T-helper 1 cell (primary cell): ENCODE measurements at places on chromosomes 4 and X.

DNA sequence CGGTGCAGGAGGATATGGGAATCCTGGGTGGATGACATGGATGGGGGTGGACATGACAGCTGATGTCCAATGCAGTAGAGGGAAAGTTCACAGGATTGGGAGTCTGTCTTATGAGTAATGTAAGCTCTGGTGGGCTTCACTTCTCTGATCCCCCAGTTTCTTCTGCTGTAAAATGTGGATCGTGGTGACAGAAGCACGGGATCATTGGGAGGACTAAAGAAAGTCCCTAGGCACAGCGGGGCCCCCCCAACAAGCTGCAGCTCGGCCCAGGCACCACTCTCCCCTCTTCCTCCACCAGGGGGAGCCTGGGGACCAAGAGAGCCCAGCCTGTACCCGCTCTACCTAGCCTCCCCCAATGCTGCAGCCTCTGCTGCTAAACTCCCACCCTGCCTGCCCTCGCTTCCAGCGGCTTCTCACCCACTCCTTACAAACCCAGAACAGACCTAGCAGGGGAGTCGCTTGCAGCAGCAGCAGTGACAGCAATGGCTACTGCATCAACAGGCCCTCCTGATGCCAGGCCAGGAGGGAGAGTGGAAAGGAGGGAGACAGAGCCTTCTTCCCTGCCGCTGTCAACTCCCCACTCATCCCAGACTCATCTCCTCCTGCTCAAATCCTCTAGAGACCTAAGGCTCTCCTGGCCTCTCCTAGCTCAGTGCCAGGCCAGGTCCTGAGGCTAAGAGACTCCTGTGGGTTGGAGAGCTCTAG is 36.1 kb upstream of the IQSEC2 start:
- peak; percentile 52 for DNase-seq

DNA sequence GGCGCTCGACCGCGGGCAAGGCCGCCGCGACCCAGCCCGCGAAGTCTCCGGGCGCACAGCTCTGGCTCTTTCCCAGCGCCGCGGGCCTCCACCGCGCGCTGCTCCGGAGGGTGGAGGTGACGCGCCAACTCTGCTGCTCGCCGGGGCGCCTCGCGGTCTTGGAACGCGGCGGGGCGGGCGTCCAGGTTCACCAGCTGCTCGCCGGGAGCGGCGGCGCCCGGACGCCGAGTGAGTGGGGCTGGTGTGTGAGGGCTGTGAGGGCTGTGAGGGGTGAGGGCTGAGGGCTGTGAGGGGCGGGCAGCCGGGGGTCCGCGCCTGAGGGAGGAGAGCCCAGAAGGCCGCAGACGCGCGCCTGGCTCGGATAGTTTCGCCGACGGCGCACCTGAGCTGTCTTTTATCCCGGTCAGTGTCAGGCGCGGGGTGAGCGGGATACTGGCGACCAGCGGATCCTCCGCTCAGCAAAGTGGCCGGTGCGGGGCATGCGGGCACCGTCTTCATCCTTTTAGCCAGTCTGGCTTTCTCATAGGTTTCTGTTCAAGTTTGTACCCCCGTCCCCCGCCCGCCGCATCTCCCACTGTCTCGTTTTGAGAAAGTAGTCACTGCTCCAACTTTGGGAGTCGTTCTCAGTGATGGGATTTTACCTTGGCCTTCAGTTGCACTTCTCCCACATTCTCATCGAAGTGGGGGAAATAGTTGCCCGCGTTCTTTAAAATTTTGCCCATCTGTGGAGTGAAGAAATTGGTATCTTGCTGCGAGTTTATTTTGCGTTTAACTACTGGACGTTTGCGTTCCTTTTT is 586 bp downstream of the HERC5 start:
- peak; percentile 52 for DNase-seq

DNA sequence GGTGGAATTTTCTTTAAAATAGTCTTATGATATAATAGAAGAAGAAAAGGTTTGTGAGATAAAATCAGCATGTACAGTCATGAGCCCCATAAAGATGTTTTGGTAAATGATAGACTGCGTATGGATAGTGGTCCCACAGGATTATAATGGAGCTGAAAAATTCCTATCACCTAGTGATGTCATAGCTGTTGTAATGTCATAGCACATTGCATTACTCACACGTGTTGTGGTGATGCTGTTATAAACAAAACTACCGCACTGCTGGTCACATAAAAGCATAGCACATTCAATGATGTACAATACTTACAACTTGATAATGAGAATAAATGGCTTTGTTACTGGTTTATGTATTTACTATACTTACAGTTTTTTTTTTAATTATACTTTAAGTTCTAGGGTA is 715.2 kb upstream of the HTR2C start:
- DNase-seq: no peak

DNA sequence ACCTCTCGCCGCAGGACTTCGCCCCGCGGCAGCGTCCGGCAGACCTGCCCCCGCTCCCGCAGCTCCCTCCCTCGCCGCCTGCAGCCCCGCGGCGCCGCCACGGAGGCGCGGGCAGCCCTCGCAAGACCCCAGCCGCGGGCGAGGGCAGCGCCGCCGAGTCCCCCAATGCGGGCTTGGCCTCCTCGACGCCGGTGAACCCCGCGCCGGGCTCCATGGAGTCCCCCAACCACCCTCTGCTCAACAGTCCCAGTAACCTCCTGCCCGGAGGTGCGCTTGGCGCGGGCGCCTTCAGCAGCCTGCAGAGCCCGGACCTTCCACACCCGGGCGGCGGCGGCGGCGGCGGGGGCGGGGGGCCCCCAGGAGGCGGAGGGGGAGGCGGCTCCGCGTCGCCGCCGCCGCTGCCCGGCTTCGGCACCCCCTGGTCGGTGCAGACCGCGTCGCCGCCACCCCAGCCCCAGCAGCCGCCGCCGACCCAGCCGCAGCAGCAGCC is 1.2 kb downstream of the CPEB2 start:
- peak; percentile 55 for DNase-seq

- DNase-seq: no peak
Observed at GRCh38 chr4:17773135-17773698, 8.2 kb downstream of the FAM184B start.

- no peak for DNase-seq
Observed at GRCh38 chrX:147950352-147950751, 30.8 kb upstream of the FMR1NB start.

DNA sequence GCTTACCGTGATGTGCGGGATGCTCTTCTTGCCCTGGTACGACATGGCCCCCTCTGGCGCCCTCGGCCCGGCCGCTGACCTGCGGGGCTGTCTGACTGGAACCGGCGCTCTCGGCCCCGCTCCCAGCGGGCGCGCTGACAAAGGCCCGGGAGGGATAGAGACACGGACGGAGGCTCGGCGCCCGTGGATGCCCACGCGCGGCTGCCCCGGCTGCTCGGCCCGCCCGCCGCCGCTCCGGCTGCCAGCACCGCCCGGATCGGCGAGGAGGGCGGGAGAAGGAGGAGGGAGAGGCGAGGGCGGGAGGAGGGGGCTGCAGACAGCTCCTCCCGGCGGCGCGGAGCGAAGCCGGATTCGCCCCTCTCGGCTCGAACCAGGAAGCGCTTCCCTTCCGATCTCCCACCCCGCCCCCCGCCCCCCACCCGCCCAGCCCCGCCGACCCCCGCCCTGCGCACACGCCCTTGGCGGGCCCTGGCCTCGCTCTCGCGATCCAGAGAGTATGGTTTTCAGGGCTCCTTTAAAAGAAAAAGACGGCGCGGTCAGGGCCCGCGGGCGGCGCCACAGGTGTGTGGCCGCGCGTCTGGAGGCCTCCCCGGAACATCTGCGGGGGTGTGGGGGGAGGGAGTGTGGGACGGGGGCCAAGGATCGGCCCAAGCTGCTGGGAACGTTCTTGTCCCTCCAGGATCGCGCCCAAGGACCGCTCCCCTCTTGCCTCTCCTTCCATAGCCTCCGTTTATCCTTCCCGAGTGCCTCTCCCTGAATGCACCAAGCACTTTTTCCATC is 4.5 kb downstream of the CRMP1 start:
- no peak for DNase-seq

DNA sequence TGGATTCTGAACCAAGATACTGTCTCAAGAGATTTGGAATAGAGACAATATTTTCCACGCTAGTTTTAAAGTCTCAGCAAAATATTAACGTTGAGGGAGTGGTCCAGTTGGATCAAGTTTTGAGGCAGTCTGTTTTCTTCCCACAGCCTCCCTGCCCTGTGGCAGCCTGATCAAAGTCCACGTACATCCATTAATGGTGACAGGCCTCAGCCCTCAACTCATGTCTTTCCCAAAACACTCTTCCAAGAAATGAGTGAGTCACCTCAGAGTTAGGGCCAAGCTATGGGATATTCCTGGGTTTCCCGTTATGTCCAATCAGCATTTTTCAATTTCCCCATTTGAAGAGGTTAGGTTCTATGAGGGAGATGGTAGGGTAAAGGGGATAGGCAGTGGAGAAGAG is 28.5 kb downstream of the EGFL6 start:
- DNase-seq: no peak

DNA sequence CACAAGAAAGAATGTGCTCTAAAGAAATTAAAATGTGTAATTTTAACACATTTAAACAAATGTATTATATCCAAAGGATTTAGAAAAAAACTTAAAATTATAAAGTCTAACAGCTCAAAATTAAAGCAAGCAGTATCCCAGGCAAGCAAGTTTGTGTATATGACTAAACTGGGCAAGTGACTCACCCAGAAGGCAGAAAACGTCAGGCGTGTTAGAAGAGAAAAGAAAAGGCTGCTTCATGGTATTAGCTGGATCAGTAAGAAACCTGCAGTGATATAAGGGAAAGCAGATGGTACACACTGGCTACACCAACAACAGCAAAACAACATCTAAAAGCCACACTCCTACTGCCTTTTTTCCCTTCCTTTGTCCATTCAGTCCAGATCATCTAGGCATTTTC is 250.6 kb upstream of the NDST3 start:
- DNase-seq: no peak

DNA sequence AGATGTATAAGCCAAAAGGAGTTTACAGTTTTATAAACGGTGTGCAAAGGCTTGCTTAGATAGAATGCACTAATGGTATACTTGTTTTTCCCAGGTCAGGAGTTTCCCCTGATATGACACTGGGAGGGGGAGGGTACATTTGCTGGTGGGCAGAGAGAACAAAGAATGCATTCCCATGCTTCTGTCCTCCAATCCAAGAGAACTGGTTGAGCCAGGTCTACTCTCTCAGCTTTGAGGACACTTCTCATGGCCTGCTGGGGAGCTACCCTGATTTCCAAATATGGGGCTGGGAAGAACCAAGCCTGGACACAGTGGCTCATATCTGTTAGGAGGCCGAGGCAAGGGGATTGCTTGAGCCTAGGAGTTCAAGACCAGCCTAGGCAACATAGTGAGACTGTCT is 3.3 kb upstream of the GPC4 start:
- DNase-seq: no peak

DNA sequence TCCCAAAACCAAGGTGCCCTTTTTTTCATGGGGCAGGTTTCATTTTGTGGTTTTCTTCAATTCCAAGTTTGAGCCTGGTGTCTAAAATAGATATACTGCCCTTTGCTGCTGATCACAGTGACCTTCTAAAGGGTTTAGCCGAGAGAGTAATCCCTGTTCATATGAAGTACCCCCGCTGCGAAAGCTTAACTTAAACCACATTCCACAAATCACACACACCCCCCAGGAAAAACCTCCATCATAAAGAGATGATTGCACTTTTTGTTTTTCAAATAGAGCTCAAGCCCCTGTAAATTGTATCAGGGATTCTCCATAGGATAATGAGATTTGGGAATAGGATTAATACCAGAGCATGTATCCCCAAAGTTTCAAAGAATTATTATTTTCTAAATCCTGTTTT is 90.8 kb downstream of the USP46 start:
- no peak for DNase-seq

DNA sequence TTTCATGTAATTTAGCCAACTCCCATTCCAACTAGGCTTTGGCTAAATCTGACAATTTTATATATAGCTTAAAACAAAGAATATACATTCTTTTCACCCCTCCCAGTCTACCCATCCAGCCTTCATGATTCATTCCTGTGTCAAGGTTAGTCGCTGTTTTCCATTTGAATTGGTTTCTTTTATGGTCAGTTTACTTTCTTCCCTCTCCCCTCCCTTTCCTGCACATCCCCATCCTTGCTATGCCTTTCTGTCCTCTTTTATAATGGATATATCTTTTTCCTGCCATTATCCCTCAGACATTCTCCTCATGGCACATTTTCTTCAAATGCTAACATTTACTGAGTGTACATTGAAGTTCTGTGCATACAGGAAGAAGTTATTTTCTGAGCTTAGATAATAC is 4.7 kb downstream of the ZXDB start:
- DNase-seq: no peak

GRCh38 chrX:34578237-34578636 is 78.8 kb downstream of the TMEM47 start:
- no peak for DNase-seq

GRCh38 chr4:188623314-188623854 is 484.1 kb downstream of the TRIML1 start:
- DNase-seq: no peak

DNA sequence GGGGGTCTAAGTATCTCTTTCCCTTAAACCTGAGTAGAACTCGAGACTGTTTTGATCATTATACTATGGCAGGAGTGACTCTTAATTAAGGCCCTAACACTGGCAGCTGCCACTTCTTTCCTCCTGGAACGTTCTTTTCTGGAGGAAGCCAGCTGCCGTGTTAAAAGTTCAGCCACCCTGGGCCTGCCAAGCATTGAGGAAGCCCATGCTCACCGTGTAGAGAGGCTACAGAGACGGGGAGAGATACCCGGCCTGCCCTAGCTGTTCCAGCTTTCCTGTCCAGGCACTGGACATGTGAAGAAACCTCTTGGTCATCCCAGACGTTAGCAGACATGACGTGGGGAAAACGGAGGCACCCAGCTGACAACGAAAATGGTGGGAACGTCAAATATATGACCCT is 274.1 kb downstream of the ARHGAP10 start:
- no peak for DNase-seq

DNA sequence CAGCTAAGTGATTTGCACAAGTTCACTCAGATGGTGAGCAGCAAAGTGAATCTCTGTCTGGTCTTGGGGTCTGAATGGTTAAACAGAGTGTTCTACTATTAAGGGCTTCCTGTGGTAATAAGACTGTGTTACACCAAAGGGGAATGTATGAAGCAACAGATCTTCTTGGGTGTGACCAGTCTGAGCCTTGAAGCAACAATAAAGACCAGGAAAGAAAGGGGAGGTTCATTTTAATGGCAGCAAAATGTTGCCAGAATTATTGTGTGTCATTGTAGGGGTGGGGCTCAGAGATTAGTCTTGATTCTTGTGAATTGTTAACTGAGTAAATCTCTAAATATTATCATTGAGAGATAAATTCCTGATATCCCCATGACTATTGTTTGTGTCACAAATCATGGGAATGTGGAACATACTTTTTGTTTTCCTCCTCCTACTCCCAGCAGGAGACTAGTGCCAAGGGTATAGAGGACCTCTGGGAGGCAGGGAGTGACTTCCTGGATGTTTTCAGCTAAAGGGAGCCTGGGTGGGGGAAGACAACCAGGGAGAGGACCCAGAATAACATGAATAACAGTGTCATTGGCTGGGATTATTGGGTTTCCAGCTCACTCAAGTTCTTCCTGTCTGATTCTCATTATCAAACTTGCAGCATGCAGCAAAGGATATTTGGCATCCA is 141.4 kb upstream of the PAK3 start:
- no peak for DNase-seq

DNA sequence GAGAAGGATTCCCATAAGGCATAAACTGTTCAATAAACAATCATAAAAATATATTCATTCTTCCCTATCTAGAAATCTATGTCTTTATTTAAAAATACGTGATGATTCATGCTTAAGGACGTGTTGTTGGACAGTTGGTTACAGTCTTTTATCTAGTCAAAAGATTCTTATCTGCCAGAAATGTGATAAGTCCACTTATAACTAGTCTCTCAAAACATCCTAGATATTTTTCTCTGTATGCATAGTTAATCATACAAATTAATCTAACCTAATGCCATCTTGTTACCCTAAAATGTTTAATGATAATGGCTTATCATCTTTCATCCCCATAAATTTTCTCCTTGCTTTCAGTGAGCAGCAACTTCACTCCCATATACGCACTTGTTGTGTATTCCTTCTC is 89.0 kb downstream of the SLC39A8 start:
- DNase-seq: no peak
